ENCODE measurements at places on chromosomes 3 and 15. TPM values are rescaled to one million over a fixed set of nuclear protein-coding genes. Genes with fewer than 3 reads are reported as not detected.

CALML4 gene
- 7.7 TPM for total RNA-seq

- H3K36me3 ChIP-seq: no peaks in the 10 kb centered on the region
- no peak for DNase-seq
- no peaks in the 10 kb centered on the region for H3K27me3 ChIP-seq
- no peaks in the 10 kb centered on the region for H3K4me1 ChIP-seq
- H3K4me3 ChIP-seq: no peak overlapping the region
Observed at GRCh38 chr3:56775838-56776555, 25.8 kb downstream of the ARHGEF3 start.

DNA sequence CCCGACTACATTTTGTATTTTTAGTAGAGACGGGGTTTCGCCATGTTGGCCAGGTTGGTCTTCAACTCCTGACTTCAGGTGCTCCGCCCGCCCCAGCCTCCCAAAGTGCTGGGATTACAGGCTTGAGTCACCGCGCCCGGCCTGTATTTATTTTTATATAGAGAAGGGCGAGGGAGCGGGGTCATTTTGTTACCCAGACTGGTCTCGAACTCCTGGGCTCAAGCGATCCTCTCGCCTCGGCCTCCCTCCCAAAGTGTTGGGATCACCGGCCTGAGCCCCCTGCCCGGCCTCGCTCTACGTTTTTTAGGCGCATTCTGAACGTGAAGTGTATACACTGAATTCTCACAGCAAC, 514 bp upstream of the PPP4R2 start:
- H3K4me3 ChIP-seq: peak overlapping the region; percentile 87
- H3K36me3 ChIP-seq: no peaks in the 10 kb centered on the region
- H3K27ac ChIP-seq: peak overlapping the region; percentile 85
- H3K27me3 ChIP-seq: no peaks in the 10 kb centered on the region
- DNase-seq: no peak
- H3K4me1 ChIP-seq: peaks cover 34% of the 10 kb centered on the region

DNA sequence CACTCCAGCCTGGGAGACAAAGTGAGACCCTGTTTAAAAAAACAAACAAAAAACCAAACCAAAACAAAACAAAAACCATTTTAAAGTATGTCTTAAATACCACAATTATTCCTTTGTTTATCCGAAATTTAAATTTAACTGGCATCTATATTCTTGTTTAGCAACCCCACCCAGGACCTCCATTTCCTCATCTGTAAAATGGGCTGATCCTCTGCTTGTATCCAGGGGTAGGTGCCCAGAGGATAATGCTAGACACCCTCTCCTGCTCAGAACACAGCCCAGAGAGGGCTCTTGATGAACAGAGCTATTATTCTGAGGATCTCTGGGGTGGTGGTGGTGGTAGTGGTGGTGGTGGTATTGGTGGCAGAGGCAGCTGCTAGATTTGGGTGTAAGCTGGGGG, 9.8 kb downstream of the SH2D7 start:
- no peak overlapping the region for H3K4me3 ChIP-seq

C3orf49 gene
- total RNA-seq: not detected

DNA sequence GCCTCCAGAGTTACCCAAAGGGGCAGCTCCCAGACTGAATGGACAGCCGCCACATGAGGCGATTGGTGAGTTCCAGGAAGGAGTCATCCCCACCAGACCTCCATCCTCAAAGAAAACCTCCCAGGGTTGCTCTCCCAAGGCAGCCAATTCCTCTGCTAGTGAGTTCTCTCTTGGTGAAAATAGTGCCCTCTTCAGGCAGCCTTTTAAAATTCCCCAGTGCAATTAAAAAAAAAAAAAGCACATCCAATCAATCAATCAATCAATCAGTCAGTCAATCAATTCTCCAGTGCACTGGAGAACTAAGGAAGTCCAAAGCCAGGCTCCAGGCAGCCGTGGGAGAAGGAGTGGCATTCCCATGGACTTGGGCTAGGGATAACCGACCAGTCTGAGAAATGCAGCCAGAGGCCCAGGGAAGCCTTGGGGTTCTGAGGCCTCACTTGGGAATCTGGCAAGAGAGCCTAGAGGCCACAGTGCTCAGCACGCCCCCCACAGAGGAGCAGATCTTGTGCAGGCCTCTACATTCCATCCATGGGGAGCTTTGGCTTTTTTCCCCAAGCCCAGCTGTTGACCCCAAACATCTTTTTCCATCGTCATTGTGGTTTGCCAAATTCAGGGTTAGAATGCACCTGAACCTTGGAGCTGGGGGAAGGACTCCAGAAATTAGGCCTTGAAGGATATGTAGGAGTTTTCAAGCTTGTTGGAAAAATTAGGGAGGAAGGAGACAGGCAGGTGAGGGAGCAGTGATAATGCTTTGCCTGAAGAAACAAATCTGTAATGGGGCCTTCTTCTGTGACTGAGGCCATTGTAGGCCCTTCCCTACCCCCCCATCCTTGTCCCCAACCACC, 4.8 kb downstream of the PAQR5 start:
- no peaks in the 10 kb centered on the region for H3K27me3 ChIP-seq
- H3K4me1 ChIP-seq: peaks cover 11% of the 10 kb centered on the region
- H3K4me3 ChIP-seq: no peak overlapping the region
- no peak overlapping the region for H3K27ac ChIP-seq
- no peak for DNase-seq

LSAMP gene
- total RNA-seq: 1.9 TPM

CHRFAM7A gene
- 7.0 TPM for total RNA-seq

DNA sequence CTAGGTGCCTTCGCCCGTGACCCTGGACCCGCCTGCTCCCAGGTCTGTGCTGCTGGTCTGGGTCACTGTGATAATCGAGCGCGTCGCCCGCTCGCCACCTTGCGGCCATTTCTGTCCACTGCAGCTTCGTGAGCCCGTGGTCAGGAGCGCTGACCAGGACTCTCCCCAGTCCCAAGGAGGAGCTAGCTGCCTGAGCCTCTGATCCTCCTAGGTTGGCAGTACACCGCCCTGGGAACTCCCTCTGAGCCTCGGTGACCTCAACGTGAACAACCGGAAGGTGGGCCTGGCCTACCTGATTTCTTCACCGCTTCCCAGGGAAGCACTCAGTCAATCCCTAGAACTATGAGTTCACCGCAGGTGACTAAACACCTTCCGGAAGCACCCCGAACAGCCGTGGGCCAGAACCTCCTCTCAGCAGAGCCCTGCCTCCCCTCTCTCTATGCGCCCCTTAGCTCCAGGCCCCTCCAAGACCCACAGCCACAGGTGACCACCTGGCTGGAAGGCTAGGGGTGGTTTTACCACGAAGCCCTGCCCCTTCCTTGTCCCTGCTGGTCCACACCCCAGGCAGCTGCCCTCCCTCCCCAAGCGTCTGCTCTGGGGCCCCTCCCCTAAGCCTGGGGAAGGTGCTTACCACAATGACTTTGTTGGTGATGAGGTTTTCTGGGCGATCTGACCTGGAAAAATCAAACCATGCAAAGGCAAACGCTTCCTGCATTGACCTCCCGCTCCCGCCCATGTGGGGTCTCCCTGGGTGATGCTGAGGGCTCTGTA, 9.7 kb downstream of the PLA2G4D start:
- H3K36me3 ChIP-seq: no peaks in the 10 kb centered on the region
- no peak overlapping the region for H3K4me3 ChIP-seq
- DNase-seq: no peak
- no peak overlapping the region for H3K27ac ChIP-seq

NOX5 gene
- total RNA-seq: 0.92 TPM

- H3K4me3 ChIP-seq: no peak overlapping the region
- H3K36me3 ChIP-seq: no peaks in the 10 kb centered on the region
- no peaks in the 10 kb centered on the region for H3K27me3 ChIP-seq
- H3K4me1 ChIP-seq: no peaks in the 10 kb centered on the region
Observed at GRCh38 chr3:191137708-191138107, 61.3 kb upstream of the OSTN start.

TM4SF4 gene
- not detected for total RNA-seq

DNA sequence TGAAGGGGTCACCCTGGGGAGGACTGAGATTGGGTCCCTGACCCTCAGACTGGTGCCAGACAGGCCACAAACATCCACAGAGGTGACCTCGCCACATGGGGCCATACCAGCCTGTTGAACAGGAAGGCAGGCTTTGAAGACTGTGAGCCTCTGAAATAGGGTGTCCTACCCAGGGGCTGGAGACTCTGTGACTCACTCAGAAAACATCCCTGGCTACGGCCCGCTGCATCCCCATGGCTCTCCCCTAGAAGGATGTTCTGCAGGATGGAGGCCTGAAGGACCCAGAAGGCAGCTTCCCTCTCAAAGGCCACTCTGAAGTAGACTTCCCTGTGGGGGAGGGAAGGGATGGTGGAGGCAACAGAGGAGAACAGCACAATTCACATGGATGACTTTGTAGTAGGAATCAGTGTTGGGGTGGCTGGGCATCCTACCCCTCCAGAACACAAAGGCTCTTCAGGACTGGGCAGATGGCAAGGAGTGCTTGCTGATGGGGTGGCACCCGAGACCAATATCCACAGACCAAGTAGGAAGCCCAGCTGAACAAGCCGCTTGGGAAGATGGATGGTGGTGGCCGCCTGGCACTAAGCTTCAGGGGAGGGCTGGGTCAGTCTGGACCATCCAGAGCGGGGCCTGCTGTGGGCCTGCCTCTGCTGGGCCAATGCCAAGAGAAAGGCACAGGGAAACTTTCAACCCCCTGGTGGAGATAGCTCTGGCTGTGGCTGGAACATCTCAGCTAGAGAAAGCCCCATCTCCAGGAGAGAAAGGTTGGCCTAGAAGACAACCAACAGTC, 37.6 kb upstream of the DUSP7 start:
- H3K4me1 ChIP-seq: peaks cover 45% of the 10 kb centered on the region
- no peaks in the 10 kb centered on the region for H3K27me3 ChIP-seq

DNA sequence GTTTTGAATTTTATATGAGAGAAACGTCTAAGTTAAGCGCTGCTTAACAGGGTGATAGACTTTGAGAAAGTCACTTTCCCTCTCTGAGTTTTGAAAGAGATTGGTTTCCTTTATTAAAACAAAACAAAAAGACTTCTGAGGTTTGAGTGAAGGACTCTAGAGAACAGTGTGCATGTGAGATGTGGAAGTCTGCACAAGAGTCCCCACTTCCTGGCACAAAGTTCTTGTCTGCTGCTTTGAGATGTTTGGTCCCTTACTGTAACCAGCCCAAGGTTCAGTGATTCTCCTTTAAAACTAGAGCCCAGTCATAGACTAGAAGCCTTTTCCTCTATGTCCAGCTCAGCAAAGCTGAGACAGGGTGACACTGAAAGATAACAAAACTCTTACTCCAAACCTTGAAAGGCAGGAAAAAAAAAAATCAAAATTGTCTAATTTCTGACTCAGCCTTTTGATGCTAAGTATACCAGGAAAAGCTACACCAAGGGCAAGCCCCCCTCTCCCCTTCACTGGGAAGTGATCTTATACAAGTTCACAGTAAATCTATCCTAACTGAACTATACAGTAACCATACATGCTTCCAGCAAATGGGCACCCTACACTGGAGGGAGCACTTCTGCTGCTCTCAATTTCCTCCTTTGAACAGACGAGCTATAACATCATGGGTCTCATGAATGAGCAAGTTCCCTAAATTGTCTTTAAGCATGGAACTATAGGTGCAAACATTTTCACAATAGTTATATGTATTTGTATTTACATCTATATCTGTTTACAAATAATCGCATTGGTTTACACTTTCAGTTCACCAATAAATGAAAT, 2.3 kb downstream of the POPDC2 start:
- no peaks in the 10 kb centered on the region for H3K27me3 ChIP-seq
- H3K27ac ChIP-seq: no peak overlapping the region
- peak overlapping the region; percentile 13 for H3K4me3 ChIP-seq
- H3K4me1 ChIP-seq: peaks cover 19% of the 10 kb centered on the region

GRCh38 chr15:77507911-77508310, 87.2 kb downstream of the HMG20A start:
- H3K27ac ChIP-seq: peak overlapping the region; percentile 56
- H3K36me3 ChIP-seq: no peaks in the 10 kb centered on the region
- peaks cover 24% of the 10 kb centered on the region for H3K4me1 ChIP-seq
- peak overlapping the region; percentile 44 for H3K4me3 ChIP-seq
- no peak for DNase-seq

DNA sequence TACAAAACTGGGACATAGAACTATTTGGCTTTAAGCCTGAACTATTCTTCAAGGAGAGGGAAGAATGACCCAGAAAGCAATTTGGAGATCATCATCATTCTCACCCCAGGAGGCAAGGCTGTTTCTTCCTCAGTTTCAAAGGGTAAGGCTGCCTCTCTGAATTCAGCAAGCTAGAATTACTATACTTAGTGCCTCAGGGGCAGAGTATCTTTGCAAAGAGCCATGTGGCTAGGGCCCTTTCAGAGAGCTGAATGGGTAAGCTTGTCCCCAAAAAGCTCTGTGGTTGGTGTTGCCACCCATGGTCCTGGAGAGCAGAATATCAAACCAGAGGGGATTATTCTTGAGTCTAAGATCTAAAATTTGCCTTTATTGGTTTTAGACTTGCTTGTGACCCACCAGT, 720.3 kb upstream of the ARPP21 start:
- no peaks in the 10 kb centered on the region for H3K36me3 ChIP-seq
- no peak for DNase-seq
- H3K27me3 ChIP-seq: no peaks in the 10 kb centered on the region
- H3K4me1 ChIP-seq: no peaks in the 10 kb centered on the region

GRCh38 chr3:106191211-106191610, 322.4 kb upstream of the CBLB start:
- no peak for DNase-seq
- H3K36me3 ChIP-seq: no peaks in the 10 kb centered on the region
- no peaks in the 10 kb centered on the region for H3K27me3 ChIP-seq
- no peak overlapping the region for H3K27ac ChIP-seq
- no peaks in the 10 kb centered on the region for H3K4me1 ChIP-seq
- no peak overlapping the region for H3K4me3 ChIP-seq

GRCh38 chr3:32283304-32283703, 44.8 kb downstream of the CMTM8 start:
- no peak overlapping the region for H3K27ac ChIP-seq
- H3K27me3 ChIP-seq: no peaks in the 10 kb centered on the region
- H3K36me3 ChIP-seq: no peaks in the 10 kb centered on the region
- no peak overlapping the region for H3K4me3 ChIP-seq

GRCh38 chr3:71114610-71115009, 468.9 kb downstream of the FOXP1 start:
- H3K27me3 ChIP-seq: no peaks in the 10 kb centered on the region
- H3K4me1 ChIP-seq: peaks cover 92% of the 10 kb centered on the region
- H3K36me3 ChIP-seq: peaks cover 7% of the 10 kb centered on the region

EAF2 gene
- 5.1 TPM for total RNA-seq

- no peaks in the 10 kb centered on the region for H3K27me3 ChIP-seq
- DNase-seq: peak; percentile 8
- peak overlapping the region; percentile 25 for H3K4me3 ChIP-seq
- H3K4me1 ChIP-seq: peaks cover 41% of the 10 kb centered on the region
- H3K27ac ChIP-seq: no peak overlapping the region
Observed at GRCh38 chr3:107064405-107065060, 312.7 kb upstream of the CCDC54 start.

DNA sequence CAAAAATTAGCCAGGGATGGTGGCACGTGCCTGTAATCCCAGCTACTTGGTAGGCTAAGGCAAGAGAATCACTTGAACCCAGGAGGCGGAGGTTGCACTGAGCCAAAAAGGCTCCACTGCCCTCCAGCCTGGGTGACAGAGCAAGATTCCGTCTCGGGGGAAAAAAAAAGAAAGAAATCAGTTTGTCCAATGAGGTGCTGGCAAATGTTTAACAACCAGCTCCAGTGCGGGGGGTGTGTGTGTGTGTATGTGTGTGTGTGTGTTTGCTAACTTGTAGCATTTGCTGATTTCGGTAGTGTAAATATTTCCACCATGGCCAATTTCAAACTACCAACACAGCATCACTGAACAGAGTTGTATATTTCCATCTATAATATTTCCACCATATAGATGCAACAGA, 23.8 kb upstream of the IDH2 start:
- no peak overlapping the region for H3K27ac ChIP-seq
- DNase-seq: no peak
